ENCODE measurements at places on chromosomes 3 and 15.

- no peak for DNase-seq
Observed at GRCh38 chr3:66224220-66224619, 3.4 kb downstream of the SLC25A26 start.

- no peak for DNase-seq
Observed at GRCh38 chr3:50724831-50725230, 50.1 kb downstream of the DOCK3 start.

GRCh38 chr3:129282727-129283327 is 4.2 kb downstream of the HMCES start:
- DNase-seq, result peak; percentile 59

DNA sequence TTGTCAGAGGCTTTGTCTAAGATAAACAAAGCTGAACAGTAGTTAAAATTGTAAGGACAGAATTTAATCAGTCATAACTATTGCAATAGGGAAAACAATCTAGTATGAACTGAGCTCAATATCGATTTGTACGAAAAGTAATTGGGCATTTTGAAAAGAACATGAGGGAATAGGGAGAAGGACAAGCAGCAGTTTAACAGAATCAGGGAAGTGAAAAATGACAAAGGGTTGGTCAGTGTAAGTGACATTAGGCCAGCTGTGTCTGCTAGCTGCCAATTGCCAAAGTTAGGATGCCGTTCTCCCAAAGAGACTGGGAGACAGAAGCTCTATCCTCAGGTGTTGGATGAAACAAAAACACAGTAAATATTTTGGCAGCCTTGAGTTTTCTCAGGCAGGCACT is 3.3 kb upstream of the DNAJA4 start:
- no peak for DNase-seq

GRCh38 chr3:112366522-112366921 is 33.6 kb downstream of the CD200 start:
- DNase-seq, result no peak

- no peak for DNase-seq
Observed at GRCh38 chr3:86175593-86176444, 815.1 kb downstream of the VGLL3 start.

GRCh38 chr3:7062714-7063113 is 201.8 kb downstream of the GRM7 start:
- no peak for DNase-seq

DNA sequence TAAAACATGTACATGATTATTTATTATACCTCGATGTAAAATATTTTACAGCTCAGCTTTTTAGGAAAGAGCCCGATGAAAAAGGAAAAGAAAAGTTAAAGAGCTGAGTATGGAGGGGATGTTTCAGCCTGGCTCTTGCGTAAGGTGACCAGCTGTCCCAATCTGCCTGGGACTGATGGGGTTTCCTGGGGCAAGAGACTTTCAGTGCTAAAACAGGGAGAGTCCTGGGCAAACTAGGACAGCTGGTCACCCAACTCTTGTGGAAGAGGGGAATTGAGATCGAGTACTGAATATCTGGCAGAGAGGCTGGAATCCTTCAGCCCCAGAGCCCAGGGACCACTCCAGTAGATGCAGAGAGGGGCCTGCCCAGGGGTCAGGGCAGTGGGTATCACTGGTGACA is 21.0 kb downstream of the DUOX2 start:
- no peak for DNase-seq

DNA sequence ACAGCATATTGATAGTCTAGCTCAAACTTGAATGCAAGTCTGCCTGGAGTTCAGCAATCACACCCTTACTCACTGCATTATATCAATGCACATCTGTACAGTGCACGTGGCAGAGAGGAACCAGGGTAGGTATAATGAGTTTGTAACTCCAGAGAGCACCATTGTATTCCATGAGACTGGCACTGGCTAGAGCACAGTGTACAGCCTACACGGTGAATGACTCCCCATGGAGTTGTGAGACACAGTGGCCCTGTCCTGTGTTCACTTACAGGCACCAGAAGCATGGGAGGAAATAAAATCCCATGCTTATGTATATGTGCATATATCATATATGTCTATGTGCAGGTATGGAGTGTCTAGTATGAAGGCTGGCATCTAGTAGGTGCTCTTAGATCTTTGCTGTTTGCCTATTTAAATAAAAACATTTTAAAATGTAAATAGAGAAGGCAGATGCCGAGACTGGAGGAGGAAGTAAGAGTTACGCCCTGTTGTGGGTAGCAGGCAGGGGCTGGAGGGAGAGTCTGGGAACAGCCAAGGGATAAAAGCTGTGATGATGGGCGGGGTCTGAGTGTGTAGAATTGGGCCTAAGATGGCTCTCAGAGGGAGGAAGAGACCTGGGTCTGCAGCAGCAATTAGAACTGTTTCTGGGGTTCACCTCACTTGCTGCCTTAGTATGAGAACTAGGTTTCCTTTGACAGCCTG is 360.7 kb upstream of the ICE2 start:
- DNase-seq, result no peak

DNA sequence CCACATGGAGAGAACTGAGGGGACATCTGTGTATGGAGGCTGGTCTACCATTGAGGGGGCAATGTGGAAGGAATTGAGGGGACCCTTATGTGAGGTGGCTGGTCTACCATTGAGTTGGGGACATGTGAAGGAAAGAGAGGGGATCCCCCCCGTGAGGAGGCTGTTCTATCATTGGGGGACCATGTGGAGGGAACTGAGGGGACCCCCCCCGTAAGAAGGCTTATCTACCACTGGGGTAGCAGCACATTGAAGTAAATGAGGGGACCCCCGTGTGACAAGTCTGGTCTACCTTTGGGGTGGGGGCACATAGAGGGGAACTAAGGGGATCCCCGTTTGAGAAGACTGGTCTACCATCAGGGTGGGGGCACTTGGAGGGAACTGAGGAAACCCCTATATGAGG is 158.0 kb downstream of the FBLN2 start:
- no peak for DNase-seq

GRCh38 chr15:62617741-62618140 is 424.8 kb upstream of the TPM1 start:
- DNase-seq, result no peak

DNA sequence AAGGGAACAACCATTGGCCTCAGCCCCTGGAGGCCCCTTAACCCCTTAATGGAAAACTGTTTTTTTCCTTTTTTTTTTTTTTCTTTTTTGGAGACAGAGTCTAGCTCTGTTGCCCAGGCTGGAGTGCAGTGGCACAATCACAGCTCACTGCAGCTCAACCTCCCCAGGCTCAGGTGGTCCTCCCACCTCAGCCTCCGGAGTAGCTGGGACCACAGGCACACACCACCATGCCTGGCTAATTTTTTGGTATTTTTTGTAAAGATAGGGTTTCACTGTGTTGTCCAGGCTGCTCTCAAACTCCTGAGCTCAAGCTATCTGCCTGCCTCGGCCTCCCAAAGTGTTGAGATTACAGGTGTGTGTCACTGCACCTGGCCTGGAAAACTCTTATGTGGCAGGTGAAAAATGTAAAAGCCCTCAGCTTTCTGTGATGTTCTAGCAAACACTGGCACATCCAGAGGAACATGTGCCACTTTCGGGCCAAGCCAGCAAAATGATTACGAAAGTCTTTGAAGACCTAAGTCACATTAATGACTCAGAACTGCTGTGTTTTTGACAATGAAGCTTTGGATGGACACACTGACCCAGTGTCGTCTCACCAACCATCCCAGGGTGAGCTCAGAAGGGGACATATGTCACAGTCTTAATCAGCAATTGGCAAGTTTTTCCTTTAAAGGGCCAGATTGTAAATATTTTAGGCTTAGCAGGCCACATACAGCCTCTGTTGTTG is 189.3 kb upstream of the TPM1 start:
- no peak for DNase-seq

DNA sequence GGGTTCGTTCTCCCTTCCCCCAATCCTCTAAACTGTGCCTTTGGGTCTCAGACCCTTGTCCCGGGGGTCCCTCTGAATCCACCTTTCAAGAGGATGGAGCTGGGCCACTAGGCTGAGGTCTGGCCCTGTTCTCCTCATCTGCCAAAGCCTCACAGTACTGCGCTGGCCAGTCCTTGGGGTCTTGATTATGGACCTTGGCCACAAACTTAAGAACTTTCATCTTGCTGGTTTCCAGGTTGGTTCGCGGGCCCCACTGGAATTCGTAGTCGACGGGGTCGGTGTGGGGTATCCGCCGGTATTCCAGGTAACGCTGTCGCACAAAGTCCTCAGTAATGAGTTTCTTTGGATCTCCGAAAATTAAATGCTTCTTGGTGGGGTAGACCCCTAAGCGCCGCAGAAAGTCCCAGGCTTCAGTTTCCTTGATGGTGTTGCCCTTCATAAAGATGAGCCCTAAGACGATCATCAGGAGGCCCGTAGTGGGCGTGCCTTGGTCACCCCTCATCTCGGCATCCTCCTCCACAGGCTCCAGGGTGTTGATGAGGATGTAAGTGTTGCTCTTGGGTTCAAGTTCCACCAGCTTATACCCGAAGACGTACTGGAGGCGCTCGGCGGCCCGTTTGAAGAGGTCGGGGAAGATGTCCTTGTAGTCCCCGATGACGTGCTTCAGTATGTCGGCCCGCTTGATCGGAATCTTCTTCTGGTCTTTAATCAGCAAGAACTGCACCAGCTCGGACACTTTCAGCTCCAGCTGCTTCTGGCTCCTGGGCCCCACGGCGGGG is 727 bp downstream of the NSMCE3 start:
- DNase-seq, result no peak

DNA sequence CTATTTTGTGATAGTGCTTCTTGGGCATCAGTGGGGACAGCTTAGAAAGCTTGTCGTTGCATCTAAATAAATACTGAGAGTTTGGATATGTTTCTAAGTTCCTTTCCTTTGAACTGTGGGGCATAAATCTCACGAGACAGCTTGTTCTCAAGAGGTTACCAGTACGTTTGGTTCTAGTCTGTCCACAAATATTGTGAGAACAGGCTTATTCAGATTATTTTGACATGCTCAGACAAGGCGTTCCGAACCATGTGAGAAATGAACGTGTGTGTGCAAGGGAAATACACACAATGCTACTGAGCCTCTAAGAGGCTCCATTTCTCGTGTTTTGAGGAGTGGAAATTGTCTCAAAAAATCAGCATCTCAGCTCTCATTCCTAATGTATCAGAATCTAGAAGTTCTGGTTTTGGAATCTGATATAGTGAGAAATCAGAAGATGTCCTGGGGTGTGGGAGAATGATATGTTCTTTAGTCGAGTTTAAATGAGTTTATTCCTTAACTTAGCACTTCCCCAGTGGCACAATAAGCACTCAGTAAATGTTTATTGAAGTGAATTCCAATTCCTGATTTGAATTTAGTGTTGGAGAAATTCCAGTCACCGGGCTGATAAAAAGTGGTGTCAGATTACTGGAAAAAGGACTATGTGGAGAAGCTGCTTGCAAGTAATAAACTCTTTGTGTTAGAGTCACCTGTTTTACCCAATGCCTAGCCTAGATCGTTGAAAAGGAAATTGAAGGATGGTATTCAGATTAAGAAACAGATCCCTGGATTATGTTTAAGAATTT is 481.5 kb downstream of the LPP start:
- DNase-seq, result no peak

DNA sequence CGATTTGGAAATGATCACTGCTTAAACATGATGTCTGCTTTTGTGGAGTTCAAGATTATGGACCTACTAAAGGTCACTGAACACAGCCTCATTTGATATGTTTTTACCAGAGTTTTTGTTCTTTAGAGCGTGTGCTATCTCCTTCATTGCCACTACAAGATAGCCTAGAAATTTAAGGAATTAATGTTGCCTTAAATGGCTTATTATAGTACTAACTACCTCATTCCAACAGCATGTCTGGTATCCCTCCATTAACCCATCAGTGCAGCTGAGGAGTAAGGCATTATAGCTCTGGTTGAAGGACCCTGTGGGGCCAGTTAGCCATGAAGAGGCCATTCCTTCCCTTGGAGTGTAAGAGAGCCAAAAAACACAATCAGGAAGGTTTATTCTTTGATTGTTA is 2.3 kb upstream of the FAM43A start:
- no peak for DNase-seq

- DNase-seq, result no peak
Observed at GRCh38 chr3:38039101-38039898, at the start of gene DLEC1. Gene DLEC1, plus strand, starts transcription at chr3:38039208. Its CDS starts 18 bp downstream, at chr3:38039226.

DNA sequence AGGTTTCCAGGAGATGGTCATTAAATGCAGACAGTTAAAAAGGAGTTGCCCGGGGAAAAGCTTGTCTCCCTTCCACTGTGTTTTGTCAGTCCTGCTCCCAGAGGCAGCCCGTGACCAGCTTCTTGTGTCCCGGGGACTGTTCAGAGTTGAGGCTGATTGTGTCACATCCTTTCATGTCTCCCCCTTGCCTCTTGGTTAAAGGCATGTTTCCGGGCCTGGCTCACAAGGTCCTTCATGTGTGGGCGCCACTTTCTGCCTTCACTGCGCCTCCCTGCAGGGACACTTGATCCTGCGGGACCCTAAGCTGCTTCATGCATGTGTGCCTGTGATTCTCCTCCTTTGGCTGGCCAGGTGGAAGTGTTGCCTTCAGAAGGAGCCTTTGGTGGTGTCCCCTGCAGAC is 9.2 kb downstream of the CHCHD6 start:
- no peak for DNase-seq

GRCh38 chr3:195023576-195023975 is 247.4 kb downstream of the XXYLT1 start:
- no peak for DNase-seq

DNA sequence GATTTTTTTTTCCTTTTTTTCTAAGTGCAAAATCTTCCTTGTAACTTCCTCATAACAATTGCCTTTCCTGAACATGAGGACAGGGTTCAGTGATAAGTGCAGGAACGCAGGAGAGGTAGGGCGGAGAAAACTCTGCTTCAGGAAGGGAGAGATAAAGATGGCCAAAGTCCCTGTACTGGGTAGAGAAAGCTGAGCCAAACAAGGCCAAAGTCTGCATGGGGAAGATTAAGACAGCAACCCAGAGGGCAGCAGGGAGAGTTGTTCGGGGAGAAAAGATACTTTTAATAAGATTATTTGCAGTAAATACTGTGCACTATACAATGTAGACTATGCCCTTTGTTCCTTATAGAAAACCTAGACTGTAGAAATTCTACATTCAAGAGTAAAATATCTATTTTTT is 55.4 kb upstream of the LRRFIP2 start:
- DNase-seq, result no peak

GRCh38 chr3:81516042-81516441 is 245.4 kb downstream of the GBE1 start:
- DNase-seq, result no peak

GRCh38 chr15:67085818-67086636 is 20.6 kb downstream of the SMAD3 start:
- no peak for DNase-seq

DNA sequence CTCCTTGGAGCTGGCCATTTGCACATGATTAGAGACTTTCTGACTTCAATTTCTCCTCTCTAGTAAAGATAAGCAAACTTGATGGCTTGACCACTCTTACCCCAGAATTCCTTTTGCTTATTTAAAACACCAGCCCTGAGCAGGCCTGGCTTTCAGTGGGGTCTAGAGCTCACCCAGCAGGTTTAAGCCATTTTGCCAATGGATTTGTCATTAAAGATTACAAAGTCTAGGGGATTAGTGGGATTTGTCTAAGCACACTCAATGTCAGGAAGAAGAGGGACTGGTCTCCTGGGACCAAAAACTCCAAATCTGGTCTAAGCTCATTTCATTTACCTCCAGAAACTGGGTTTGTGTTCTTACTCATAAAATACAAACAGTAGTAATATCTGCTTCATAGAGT is 57.3 kb upstream of the SNTN start:
- no peak for DNase-seq

GRCh38 chr15:64162478-64162868 is 349 bp downstream of the PPIB start:
- DNase-seq, result peak; percentile 41

GRCh38 chr3:126540951-126541627 is 17.1 kb downstream of the CHST13 start:
- DNase-seq, result no peak
